Endothelial cell (in vitro differentiated cells): ENCODE measurements at places on chromosomes 6 and 20.

DNA sequence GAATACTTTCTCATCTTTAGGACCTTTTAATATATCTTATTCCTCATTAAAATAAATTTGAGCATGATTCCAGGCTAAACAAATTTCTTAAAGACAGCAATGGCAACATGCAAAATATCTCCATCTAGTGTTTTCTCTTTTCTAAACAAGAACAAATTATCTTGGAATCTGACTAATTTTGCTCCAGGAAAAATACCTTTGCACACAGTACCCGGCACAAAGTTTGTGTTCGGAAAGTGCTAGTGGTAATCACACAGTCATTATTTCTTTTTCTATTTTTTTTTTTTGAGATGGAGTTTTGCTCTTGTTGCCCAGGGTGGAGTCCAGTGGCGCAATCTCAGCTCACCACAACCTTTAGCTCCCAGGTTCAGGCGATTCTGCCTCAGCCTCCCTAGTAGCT, 8.2 kb upstream of the EFHC1 start:
- no peak for DNase-seq

DNA sequence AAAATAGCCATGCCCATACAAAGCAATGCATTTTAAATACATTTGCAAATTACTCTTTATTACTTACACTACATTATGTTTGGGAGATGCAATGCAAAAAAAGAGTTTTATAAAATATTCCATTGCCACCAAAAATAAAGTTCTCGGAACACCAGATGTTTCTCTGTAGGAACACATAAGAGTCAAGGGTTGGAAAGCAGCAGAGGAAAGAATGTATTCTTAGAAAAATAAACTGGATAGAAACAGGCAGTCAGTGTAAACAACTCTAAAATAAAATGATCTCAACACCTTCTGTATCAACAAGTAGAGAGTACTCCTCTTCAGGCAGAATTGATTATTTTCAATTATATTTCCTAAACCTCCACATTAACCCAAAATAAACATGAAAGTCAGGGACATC, 28.1 kb downstream of the KIF13A start:
- DNase-seq = no peak

- DNase-seq = no peak
Observed at GRCh38 chr6:33176906-33177305, 15.4 kb downstream of the COL11A2 start.

- DNase-seq = no peak
Observed at GRCh38 chr6:157217894-157218370, 105.4 kb downstream of the TMEM242 start.

DNA sequence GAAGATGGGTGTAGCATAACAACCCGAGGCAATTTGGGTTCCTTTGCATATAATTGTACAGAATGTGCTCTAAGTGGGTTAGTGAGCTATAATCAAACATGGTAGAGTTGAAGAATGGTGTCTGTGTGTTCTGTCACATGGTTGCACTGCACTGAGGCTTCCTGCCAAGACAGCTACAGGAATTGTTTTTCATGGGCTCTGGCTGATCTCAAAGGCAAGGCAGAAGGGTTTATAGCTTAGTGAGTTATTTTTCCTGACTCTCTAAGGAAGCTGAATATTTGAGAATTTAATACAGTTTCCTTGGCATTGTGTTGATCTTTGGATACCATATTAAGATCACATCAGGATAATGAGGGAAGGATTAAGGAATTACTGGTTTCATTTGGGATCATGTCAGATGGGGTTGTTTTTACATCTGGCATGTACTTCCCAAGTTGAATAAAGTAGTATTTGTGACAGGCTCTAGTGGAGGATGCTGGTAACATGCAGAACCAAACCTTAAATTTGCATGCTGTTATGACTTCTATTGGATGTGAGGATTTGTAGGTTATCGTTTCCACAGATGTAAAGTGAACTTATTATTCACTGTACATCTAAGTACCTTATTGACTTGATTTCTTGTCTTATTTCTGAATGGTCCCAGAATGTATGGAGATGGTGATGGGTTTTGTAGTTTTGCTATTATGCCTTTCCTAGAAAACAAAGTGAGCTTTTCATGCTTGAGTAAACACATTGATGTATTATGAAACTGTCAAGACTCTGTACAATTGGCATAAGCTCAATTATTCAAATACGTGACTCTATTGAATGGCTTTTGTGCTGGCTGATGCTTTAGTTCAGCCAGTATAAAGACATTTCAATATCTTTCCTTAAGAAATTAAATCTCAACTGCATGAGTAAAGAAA, 43.3 kb downstream of the LRRC1 start:
- no peak for DNase-seq

- DNase-seq = no peak
Observed at GRCh38 chr20:56558968-56559367, 25.9 kb downstream of the FAM209B start.

- DNase-seq = no peak
Observed at GRCh38 chr6:156695742-156696141, 81.4 kb upstream of the ARID1B start.

GRCh38 chr6:111606620-111607115, 990 bp upstream of the TRAF3IP2 start:
- no peak for DNase-seq

DNA sequence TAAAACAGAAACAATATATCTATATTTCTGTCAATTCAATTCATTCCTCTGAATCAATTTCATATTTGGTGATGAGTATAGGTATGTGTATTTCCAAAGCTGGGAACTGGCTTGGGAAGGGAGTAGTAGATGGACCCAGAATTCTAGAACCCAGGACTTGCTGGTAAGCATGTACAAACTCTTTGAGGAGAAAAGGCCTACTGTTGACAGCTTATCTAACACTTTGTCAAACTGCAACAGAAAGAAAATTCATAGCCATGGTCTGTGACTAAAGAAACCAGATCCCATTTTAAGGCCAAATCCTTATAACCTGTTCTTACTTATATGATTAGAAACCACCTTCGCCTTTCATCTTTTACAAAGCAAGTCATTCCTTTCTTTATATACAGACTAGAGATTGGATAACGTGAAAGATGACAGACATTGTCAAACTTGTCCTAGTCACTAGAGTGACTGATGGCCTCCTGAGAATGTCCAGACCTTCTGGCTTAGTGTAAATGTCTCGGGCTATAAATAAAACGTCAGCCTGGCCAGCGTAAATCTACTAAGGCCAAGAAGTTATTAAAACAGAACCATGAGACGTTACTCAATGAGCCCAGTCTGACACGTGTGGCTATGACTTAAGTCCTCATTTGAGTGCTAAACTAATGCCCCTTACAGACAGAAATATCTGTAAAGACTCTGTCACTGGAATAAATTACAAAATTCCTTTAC, 152.3 kb downstream of the ALDH8A1 start:
- DNase-seq = no peak

GRCh38 chr6:8057793-8058192, 6.4 kb downstream of the BLOC1S5 start:
- no peak for DNase-seq

DNA sequence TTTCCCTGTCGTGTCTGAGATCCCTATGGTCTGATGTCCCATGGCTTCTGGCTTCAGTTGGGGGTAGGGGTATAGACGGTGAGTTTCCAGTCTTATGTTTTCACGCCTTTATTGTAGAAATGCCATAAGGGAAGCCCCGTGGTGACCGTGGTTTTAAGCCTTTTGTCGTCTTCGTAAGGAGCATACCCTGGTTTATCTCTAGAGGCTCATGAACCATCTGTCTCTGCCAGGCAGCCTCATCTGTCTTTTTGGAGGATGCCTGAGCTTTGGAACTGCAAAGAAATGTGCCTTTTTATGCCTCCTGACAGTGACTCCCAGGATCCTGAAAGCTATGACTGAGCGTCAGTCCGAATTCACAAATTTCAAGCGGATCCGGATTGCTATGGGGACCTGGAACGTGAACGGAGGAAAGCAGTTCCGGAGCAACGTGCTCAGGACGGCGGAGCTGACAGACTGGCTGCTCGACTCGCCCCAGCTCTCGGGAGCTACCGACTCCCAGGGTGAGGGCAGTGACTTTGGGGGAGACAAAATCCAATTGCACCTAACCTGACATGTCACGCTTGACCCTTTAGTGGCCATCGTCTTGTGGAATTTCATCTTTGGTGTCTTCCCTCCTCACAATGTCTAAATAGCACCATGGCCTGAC, 84.6 kb downstream of the SYNJ2 start:
- DNase-seq = no peak

DNA sequence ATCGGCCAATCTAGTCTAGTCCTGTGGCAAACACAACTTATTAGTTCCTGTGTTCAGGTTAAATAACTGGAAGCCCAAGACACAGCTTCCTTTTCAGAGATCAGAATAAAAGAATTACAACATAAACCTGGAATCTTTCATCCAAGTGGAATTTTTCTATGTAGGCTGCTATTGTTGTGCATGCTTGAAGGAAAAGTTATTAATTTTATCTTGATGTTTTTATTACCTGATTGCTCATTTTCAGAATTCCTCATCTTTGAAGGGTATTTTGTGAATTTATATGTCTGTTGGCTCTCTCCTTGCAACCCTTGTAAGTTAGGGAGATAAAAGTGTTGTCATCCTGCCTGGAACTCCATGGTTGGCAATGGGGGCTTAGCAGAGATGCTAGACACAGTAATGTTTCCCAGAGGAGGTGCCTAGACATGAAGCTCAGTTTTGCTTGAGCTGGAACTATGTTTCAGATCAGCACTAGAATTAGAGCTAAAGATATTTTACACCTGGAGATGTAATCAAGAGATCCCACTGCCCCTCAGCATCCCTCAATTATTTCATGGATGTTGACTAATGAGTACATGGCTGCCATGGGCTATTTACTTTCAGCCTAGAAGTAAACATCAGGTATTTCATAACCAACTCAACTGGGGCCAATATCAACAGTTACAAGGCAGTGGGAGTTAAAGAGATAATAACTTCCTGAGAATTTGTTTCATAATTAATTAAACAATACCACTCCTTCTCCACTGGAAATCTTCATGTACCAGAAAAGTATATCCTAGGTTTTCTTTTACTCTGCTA, 367.0 kb upstream of the MARCKS start:
- no peak for DNase-seq

DNA sequence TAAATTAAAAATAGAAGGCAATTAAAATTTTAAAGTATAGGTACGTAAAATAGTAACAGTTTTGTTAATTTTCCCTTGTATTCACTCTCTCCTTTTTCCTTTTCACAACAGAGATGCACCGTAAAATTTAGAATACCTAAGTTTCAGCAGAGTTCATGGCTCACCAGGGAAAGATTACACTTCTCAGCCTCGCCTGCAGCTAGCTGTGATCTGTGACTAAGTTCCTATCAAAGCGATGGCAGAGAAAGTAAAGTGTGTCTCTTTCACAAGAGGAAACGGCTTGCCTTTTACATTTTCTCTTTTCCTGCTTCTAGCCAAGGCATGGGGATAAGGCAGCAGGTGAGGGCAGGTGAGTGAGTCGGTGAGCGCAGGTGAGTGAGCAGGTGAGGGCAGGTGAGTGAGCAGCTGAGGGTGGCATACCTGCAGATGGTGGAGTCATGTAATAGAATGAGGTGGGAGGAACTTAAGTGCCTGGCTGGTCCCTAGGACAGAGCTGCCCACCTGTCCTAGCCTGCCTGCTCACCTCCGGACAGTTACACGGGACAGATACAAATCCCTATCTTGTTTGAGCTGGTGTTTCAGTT, 30.9 kb downstream of the ZFP64 start:
- no peak for DNase-seq

- no peak for DNase-seq
Observed at GRCh38 chr6:163398115-163398514, 16.4 kb upstream of the QKI start.

DNA sequence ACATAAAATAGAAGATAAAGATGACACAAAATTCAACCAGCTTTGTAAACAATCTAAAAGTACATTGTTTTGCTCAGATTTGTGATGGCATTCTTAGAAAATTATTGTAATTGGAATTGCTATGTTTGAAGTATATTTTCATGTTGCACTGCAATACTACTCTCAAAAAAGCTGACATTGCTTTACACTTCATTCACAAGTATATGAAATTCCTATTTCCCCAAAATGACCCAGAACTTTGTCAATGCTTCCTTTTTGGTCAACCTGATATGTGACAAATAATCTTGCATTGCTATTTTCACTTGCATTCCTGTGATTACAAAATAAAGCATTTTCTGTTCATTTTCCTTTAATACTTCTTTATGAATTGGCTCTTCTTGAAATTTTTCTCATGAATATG, 104.1 kb upstream of the BMP5 start:
- no peak for DNase-seq
